Erythroblast (primary cell): ENCODE measurements at places on chromosomes 16 and 17.

- DNase-seq: no peak
These were observed 12.8 kb downstream of the SLC47A1 start for GRCh38 chr17:19546289-19547065.

- DNase-seq: no peak
These were observed 214.0 kb downstream of the NTN1 start for GRCh38 chr17:9235346-9235745.

DNA sequence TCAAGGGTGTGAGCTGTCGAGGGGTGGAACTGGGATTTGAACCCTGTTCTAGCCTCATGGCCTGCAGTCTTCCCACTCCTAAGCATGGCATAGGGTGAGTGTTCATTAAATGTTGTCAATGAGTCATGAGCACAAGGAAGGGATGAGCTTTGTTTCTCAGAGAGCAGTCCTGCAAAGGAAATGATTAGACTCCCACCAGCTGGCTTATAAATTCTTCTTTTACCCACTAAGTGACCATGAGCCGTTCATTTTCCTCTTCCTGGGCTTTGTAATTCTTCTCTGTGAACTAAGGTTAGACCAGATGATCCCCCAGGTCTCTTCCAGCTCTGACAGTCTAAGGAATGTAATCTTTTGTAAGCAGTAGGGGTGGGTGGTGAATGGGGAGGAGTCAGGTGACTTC, 47.9 kb upstream of the HNF1B start:
- DNase-seq: no peak

GRCh38 chr17:69516911-69517310, 102.4 kb downstream of the MAP2K6 start:
- DNase-seq: no peak

DNA sequence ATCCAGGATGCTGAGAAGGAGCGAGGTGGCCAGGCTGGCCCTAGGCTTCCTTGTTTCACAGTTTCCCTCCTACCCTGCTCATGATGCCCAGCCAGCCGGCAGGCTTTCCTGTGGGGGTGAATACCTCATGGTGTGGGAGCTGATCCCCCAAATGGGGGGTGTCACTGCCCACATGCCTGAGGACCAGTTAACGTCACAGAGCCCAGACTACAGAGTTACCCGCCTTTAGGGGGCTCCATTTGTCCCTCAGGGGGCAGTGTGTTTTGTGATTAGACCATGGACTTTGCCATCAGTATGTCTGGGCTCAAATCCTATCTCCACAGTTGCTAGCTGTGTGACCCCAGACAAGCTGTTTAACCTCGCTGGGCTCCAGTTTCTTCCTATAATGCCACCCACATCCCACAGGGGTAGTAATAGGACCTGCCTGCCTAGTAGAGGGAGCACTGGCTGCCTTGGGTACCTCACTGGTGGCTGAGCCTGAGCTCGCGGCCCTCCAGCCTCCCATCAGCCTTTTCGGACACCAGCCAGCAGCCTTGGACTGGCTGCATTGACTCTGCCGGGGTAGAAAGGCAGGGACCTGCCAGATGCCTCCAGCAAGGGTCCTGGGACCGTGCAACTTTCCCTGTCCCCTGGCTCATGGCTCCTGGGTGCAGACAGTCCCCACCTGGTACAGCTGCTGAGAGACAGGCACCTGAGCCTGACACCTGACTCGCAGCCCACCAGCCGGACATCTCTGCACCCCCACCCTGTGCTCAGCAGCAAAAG, 87.5 kb upstream of the GSE1 start:
- no peak for DNase-seq

DNA sequence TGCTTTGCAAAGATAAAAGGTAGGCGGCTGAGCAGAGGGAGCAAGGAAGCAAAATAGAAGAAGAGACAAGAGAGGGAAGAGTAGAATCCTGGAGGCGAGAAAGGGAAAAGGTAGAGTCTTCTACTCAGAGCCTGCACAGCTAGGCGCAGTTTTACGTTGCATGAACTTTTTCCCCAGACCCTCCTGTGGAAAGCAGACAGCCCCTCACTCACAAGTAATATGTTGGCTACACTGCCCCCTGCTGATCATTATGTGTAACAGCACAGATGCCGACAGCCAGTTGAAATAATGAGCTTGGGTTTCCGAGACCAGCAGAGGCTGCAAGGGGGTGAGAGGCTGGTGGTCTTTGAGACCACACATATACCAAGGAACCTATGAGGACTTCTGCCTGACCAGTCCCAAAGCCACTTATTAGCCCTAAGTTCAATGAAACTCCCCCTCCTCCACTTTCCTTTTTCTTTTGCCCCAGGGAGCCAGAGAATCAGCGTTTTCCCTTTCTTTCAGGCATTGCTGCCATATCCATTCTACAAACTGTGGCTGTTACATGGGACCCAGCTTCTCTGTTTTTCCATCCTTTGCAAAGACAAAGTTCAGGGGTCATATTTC, 22.5 kb upstream of the CMTR2 start:
- DNase-seq: peak; percentile 63

DNA sequence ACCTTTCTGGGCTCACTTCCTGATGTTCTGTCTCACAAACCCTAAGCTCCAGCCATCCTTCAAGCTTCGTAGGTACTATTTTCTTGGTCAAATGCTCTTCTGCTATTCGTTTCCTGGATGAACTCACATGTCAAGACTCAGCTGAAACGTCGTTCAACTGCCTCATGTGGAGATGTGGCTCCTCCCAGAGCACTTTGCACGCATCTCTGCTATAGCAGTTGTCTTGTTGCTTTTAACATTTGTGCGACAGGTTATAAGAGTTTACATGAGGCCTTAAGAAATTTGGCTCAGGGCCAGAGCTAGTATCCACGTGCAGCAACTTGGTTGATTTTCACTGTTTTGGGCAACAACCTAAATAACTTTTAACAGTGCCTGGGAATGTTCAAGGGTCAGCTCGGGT, 2.8 kb upstream of the KRT40 start:
- no peak for DNase-seq
